Left lung (tissue), 14 donors: ENCODE measurements at places on chromosomes 3 and 15.

DNA sequence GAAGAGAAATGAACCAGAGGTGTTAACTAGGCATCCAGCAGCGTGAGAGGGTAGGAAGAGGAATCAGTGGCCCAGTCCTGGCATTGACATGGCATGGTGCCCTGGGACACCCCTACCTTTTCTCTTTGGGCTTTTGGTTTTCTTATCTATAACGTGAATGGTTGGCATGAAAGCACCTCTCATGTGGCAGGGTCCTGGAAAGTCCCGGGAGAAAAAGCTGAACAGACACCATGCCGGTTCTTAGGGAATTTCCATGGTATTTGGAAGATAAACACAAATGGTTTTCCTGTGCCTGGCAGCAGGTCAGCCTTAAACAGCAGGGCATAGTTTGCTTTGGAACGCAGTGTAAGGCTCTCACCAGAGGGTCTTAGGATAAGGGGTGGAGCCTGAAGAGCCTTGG is 15.4 kb downstream of the ARNT2 start:
- DNase-seq, result no peak

DNA sequence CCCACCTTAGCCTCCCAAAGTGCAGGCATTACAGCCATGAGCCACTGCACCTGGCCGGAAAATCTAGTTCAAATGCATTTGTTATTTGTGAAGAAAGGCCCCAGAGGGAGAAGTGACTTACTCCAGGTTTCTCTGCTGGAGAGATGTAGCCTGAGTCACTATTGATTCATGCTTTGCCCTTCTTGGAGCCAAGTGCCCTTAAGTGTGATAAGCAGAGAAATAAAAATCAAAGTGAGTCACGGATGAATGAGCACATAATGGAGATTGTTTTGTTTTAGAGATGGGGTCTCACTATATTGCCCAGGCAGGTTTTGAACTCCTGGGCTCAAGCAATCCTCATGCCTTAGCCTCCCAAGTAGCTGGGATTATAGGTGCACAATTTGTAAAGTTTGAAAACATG is 33.1 kb downstream of the CDC25A start:
- DNase-seq, result no peak

DNA sequence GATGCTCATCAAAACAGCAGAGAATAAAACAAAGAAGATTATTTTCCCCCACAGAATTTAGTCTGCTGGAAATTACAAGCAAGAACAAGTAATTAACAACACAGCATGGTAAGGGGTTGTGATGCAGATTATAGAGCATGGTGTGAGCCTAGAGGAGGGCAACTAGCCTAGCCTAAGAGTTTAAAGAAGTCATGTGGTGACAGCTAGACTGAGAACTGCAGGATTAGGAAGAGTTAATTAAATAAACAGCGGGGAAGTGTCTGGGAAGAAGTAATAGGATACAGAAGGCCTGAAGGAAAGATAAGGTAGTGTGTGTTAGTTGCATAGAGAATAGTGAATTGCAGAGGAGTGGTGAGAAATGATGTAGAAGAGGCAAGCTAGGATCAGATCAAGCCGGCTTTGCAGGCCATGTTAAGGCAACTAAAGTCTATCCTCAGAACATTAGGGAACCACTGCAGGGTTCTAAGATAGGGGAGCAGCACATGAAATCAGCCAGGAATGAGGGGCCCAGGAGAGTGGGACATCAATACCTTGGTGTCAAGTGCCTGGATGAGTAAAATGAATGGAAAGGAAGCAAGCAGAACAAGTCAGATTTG is 11.9 kb upstream of the PKM start:
- no peak for DNase-seq

GRCh38 chr15:66679657-66680108 is 22.4 kb upstream of the SMAD6 start:
- no peak for DNase-seq

DNA sequence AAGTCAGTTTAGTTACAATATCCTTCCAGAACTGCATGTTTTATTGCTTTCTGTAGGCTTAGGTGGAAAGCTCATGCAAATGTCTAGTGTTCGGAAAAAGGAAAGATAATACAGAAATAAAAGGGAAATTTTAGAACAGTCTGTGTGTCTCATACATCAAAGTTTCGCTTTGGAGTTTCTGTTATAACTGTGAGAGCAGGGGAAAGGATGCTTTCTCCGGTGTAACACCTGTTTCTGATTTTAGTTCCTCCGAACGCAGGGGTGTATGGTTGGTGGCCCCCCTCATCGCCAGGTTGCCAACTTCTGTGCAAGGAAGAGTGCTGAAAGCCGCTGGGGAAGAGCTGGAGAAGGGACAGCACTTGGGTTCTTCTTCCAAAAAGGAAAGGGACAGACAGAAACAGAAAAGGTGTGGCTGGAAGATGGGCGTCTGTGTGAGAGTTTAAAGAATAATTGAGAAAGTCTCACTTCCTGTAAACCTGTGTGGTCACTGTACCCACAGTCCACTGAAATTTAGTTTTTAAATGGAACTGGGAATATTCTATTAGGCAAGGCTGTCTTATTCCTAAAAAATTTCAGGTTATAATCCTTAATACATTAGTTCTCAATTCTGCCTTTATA is 6.7 kb downstream of the P2RY12 start:
- no peak for DNase-seq

- DNase-seq, result no peak
Observed at GRCh38 chr3:119978554-119979208, 115.6 kb downstream of the GSK3B start.

- DNase-seq, result no peak
Observed at GRCh38 chr3:57497904-57498303, 46.2 kb downstream of the DNAH12 start.

GRCh38 chr15:93029836-93030429 is 59.1 kb downstream of the RGMA start:
- DNase-seq, result no peak
